Stimulated activated CD4-positive, alpha-beta T cell treated with anti-CD3 and anti-CD28 coated beads, TNF-alpha, amount 100 ng/mL, for 1 hour (primary cell): ENCODE measurements at places on chromosomes 7 and 10.

- no peak for DNase-seq
These were observed 115.6 kb downstream of the TSPAN12 start for GRCh38 chr7:120742372-120742771.

- DNase-seq: no peak
These were observed 2.7 kb upstream of the EN2 start for GRCh38 chr7:155455132-155455693.

- no peak for DNase-seq
These were observed 183.9 kb downstream of the THSD7A start for GRCh38 chr7:11648101-11648500.

- no peak for DNase-seq
These were observed 199.0 kb downstream of the GPR37 start for GRCh38 chr7:124566583-124566982.

- no peak for DNase-seq
These were observed 186.2 kb upstream of the BMPER start for GRCh38 chr7:33719059-33719581.

DNA sequence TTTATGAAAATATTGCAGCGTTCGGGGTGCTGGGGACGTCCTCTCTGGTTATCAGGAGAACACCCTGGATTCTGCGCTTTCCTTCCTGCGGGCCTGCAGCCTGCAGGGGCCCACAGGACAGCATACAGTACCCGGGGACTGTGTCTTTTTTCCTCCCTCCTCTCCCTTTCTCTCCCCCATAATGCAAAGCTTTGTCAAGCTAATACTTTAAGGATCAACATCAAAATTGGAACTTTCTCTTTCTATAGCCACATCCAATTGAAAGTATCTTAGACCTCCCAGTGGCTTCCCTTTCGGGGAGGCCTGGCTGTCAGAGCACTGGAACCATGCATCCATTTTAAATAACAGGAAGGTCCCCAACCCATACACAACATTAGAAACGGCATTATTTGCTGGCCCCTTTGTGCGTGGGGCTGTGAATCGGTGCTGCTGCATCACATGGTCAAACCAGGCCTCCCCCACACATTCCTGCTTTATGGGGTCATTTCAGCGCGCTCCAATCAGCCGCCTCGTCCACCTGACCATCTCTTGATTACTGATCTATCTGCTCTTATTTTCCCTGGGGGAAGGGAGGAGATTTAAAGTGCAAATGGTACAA is 505.1 kb downstream of the DNAJB6 start:
- DNase-seq: no peak

DNA sequence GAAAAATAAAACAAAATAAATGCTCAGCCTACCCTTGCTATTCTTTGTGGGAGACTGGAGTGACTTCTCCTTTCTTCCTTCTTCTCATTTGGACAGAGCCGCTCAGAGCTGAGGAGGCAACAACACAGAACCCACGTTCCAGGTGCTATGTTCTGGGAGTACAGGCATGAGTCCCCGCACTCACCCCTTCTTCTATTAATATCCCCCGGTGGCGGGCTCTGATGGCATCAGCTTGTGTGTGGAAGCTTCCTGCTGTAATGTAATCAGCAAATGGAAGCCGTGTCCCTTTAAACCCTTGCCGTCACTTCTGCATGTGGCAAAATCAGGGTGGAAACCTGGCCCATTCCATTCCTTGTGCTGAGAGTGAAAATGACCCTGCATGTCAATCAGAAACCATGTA is 116.9 kb upstream of the ADARB2 start:
- no peak for DNase-seq

- DNase-seq: no peak
These were observed 449.4 kb downstream of the TCERG1L start for GRCh38 chr10:130862122-130862521.

DNA sequence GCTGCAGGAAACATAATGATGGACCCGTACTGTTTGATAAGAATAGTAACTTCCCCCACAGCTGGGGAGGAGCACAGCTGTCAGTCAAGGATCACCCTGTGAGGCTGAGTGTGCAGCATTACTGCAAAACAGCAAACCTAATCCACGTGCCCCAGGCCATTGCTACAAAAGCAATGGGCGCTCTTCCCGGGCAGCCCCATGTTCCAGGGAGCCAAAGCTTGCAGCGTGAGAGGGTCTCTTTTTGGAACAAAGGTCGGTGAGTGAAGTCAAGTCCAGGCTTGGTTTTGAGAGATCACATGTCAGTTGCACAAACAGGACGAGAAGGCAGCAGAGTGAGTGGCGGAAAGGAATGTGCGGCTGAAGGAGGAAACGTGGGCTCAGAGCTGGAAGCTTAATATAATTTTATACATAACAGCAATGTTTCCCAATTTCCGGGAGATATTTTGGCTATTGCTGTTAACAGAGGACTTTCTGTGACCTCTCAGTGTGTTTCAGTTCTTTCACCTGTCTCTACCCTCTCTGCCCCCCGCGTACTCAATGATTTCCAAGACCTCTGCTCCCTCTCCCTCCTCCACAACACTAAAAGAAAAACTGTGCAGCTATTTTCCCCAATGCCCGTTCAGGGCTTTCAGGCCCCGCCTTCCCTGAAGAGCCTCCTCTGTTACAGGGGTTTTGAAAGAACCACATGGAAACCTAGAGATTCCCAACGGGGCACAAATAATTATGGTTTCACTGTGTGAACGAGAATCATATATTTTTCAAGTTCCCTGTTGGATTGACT is 128.9 kb downstream of the MTPAP start:
- no peak for DNase-seq

- no peak for DNase-seq
These were observed 516.6 kb upstream of the POM121L12 start for GRCh38 chr7:52518869-52519268.

DNA sequence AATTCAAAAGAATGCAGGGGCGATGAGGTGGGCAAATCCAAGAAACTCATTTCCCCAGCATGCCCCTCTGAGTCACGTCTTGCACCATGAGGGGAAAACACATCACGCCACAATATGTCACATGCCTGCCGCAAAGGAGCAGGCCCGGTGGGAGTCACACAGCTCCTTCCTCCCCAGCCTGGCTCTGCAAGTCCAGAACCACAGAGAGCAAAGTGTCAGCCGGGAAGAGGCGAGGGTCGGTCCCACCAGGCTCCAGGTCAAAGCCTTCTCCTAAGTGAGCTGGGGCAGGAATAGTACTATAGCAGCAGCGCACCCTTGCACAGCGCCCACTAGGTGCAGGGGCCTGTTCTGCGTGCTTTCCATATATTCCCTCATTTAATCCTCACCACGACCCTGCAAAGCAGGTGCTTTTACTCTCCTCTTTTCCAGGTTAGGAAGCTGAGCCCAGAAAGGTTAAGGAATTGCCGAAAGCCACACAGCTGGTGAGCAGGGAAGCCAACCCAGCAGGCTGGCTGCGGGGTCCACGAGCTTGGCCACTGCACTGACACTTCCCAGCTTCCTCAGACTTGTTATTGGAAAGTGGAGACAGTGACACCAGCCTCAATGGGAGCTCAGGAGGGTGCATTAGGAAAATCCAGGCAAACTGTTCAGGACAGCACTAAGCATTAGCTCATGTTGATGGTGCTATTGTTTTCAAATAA is 94.0 kb upstream of the ZMIZ1 start:
- peak; percentile 44 for DNase-seq

- DNase-seq: no peak
These were observed 499.1 kb upstream of the PODXL start for GRCh38 chr7:132055336-132056120.

GRCh38 chr10:85665681-85666080 is 700.9 kb downstream of the GRID1 start:
- DNase-seq: no peak

GRCh38 chr7:2640846-2641316 is 9.1 kb downstream of the TTYH3 start:
- DNase-seq: no peak

- DNase-seq: no peak
These were observed 313.2 kb upstream of the KCND2 start for GRCh38 chr7:119959811-119960210.

- no peak for DNase-seq
These were observed 479.6 kb downstream of the GATA3 start for GRCh38 chr10:8534096-8534495.

- no peak for DNase-seq
These were observed 142.8 kb downstream of the ADK start for GRCh38 chr10:74293686-74294371.

- DNase-seq: no peak
These were observed 670 bp upstream of the RBM33 start for GRCh38 chr7:155643804-155644177.

GRCh38 chr10:93820434-93820833 is 62.7 kb downstream of the LGI1 start:
- no peak for DNase-seq

DNA sequence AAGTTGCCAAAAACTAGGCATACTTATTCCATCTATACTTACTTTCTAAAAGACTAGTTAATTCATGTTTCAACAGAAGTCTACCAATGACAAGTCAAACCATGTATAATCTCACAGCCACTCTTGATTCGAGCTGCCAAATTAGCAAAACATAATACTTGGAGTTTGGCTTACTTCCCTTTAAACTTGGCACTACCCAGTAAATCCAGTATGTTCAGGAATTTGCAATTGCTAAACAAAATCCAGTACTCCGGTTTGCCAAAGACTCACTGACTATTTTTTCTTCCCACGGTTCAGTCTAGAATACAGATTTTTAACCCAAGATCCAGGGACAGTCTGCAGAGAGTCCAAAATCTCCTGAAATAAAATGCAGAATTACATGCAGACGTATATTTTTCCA is 4.6 kb downstream of the OAT start:
- DNase-seq: no peak

DNA sequence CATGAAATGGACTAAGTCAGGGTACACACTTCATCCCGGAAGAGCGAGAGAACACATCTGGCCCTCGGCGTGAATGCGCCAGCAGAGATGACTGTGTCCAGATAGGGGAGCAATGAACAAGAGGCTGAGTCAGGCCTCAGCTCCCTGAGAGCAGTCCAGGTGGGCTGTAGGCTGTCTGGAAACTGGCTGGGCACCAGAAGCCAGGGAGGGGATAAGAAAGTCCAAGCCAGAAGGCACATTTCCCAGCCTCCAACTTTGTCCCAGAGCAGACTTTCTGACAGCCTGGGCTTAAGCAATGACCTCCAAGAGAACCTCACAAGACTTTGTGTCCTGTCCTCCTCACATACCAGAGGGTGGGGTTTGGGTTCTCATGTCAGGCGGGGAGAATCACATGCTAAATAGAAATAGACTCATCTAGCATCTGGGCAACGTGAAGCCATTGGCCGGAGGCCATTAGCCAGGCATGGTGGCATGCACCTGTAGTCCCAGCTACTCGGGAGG is 157.2 kb downstream of the ARHGAP12 start:
- no peak for DNase-seq

GRCh38 chr10:71266147-71266917 is 52.7 kb upstream of the SLC29A3 start:
- DNase-seq: no peak

DNA sequence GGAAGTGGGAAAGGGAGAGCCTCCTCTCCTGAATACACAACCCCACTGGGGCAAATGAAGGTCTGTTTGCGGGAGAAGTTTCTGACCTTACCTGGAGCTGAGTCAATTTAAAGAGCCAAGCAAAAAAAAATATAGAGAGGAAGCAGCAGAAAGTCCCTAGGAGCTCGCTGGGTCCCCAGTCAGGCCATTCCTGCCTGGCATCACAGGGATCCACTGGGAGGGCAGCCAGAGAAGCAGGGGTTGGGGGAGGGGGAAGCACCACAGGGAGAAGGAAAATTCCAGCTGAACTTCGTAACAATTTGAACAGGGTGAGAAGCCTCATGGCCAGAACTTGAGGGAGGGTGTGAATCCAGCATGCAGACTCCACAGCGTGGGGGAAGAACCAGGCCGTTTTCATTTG is 298.7 kb downstream of the LRRTM3 start:
- no peak for DNase-seq

DNA sequence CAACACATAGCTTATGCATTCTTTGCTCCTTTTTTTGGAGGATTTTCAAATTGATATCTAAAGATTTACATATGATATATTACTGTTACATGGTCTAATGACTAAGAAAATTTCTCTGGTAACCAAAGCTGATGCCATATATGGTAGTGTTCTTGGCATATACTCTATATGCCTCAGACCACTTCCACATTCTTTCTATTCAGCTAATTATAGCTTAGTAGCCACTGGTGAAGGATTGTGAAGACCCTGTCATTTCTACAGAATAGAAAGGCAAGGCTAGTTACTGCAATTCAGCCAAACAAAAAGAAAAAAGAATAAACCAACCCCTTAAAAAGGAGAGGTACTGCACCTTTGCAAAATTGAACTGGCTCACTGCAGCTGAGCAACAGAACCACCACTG is 3.7 kb downstream of the PURB start:
- no peak for DNase-seq

DNA sequence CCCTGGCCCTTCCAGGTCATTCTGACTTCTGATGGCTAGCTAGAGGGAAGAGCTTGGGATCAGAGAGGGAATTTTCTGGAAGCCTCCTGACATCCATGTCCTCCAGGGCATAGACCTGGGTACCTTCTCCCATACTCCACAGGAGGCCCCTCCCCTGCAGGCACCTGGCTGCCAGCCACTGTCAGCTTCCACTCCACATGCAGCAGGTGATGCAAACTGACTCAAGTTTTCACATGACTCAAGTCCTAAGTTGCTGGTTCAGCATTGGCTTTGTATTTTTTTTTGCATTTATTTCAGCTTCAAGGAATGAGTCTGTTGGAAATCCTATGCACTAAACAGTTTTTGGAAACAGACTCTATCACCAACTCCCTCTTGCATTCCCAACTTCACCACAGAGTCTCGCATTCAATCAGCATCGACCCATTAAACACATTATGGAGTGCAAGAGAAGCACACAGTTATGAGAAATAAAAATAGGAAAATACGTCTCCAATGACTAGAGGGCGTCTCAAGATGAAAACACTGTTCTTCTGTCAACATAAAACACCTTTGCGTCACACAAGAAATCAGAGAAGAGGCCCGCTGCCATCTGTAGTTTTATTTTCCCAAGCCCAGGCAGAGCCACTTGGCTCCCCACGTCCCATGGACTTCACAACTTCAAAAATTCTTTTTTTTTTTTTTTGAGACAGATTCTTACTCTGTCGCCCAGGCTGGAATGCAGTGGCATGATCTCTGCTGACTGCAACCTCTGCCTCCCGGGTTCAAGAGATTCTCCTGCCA is 362.6 kb upstream of the MGMT start:
- DNase-seq: no peak

- no peak for DNase-seq
These were observed 701.4 kb downstream of the PARD3 start for GRCh38 chr10:34113504-34114225.

DNA sequence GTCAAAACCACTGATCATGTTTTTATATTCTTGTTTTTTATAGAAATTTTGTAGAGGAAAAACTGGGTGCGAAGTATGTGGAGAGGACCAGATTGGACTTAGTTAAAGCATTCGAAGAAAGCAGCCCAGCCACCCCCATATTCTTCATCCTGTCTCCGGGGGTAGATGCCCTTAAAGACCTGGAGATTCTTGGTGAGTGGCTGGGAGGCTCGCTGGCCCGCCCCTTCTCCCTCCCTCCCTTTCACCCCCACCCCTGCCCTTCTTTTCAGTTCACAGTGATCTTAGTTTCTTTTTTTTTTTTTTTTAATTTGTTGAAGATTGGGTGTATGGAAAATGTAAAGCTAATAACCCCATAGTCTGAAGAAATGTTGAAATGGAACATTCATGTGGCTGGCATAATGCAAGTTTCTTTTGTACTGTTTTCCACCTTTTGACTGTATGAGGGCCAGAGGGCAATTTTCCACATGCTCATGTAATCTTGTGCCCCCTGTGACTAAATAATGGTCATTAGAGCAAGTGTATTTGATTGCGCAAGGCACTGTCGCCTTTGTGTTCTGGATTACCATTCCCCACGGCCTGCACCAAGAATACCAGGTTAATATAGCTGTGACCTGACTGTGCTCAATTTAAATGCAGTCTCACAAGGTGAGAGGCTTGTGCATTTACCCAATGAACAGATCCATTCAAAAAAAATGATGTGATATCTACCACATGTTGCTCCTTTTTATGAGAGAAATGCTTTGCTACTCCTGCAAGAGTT is 77.7 kb downstream of the CDCA7L start:
- DNase-seq: no peak
